SW 1271 (cell line): ENCODE measurements at places on chromosomes 11 and 22.

DNA sequence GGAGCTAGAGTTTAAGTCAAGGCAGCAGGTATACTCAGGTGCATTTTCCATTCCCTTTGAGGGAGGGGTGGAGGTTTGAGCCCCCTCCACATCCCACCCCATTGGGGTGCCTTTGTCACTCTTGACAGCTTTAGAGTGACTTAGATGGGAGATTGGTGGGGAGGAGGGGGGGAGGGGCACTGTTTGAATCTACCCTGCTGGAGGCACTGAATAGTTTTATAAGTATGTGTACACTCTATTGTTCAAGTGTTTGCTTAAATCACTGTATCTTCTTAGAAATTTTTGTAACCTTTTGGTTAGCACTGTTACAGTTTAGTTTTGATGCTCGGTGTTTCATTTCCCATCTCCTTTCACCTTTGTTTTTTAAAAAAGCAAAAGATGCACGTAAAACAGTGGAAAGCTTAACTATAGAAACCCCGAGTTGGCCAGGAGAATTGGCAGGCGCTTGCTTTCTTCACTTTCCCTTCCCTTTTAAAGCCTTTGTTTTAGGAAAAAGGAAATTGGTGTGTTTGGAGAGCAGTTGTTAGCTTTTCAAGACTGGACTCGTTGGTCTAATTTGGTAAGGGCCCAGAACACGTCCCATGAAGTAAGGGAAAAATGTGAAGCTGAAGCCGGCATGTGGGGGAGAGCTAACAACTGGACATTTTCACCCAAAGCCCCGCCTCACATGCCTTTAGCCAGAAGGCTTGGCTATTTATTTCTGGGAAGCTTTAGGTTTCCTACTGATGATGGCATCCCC lies 42.8 kb downstream of the TNRC6B start:
- no peak for DNase-seq

GRCh38 chr11:28743061-28743550 lies 634.9 kb downstream of the METTL15 start:
- no peak for DNase-seq

DNA sequence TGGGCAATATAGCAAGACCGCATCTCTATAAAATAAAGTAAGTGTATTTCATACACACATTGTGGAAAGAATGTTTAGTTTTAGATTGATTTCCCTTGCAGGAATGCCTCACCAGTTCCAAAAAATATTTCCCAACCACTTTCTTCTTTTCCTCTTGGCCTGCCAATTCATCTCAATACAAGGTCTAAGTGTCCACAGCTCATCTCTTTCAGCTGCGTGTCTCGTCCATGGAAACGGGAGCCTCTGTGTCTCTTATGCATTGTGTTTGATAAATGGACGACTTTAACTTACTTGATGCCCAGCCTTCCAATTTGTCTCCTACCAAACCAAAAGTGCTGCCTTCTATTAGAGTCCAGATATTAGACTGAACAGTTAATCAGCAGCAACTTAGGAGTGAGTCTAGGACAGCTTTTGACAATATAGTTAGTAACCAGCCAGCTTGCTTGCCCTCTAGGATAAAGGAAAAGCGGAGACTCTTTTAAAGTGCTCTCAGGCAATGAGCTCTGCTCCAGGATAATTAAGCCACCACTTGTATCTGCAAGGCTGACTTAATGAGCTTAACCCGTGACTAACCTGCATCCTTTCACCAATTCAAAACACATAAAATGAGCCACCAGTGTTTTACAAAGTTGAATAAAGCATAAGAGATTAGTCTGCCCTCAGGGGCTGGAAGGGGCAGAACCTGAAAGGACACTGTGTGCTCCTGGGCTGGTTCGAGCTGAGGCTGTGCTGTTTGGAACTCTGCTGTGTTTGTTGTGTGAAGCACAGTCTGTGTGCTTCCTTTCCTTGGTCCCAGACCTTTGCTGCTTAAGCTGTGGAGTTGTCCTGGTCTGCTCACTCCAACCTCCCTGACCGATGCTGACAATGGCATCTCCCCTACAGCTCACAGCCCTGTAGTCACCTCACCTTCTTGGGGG lies 27.5 kb downstream of the FBXO7 start:
- DNase-seq, result no peak

DNA sequence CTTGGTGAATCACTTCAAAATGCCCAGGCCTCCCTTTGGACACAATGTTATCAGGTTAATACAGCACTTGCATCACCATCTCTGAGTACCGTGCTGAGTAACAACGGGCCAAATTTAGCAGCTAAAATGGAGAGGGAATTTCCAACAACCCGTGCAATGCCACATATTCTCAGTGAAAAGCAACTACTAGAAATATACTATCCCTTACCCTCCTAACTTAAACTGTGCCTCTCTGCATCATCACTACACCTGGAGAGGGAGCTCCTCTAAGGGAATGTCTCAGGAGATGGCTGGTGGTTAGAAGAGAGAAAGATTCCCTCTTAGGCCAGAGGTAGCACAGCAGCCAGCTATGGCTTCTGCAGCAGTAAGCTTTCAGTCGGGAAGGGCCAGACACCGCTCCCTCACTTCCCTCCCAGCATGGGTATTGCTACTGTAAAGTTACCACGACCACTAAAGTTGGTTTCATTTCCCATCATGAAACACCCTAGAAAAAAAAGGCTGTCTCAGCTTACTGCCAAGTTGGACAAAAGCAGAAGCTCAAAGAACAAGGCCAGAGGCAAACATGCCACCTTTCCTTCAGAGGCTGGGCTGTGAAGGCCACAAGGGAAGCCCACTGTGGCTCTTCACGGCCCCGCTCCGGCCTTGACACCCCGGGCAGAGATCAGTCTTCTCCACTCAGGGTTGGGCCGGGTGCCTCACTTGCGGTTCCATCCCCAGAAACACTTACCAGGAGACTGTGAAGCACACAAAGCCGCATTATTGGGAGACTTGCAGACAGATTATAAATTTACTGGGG lies 3.9 kb downstream of the MAML2 start:
- no peak for DNase-seq

DNA sequence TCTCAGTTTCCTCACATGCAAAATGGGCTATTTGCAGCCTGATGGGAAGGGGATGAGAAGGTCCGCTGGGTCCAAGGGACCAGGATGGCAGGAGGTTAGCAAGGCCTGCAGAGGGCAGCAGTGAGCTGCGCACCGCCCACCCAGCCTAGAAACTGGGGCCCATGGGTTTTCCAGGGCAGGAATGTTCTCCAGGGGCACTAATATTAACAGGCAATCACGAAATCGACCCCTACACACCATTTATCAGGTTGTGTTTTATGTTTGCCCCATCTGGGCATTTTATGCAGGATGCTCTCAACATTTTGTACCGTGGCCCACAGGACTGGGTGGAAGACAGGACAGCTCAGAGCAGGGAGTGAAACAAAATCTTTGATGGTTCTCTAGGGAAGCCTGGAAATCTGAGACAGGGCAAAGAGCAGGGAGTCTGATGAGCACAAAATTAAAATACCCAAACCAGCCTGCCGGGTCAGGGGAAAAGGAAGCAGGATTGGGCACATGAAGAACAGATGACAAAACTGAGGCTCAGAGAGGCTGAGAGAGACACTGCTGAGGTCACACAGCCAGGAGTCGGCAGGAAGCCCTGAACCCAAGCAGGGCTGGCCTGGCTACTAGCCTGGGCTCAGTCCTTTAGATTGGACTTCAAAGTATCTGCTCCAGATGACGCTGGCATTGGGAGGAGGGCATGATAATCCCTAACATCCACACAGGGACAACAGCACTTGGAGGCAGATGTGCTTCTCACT lies 1.6 kb upstream of the BCR start:
- peak; percentile 34 for DNase-seq

GRCh38 chr22:37300551-37301017 lies 18.3 kb downstream of the CYTH4 start:
- no peak for DNase-seq

- DNase-seq, result no peak
Measured at GRCh38 chr11:113091481-113091780, 130.2 kb downstream of the NCAM1 start.

GRCh38 chr11:28636566-28636965 lies 528.4 kb downstream of the METTL15 start:
- no peak for DNase-seq

DNA sequence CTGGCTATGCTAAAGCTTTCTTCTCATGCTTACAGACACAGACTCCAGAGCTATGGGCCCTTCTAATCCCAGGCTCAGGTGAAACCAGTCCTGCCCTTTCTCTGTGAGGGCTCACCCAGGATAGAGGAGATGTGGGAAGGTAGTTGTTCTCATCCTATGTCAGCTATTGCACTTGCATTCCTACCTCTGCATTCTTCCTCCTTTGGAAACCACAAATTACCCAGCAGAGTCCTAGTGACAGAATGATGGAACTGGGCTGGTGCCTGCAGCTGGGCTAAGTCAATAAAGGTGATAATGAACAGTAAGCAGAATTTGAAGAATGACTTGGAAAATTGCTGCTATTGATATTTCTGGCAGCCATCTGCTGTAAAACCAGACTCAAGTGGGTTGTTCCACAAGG lies 560.0 kb downstream of the TMEM135 start:
- DNase-seq, result no peak

- no peak for DNase-seq
Measured at GRCh38 chr11:22922672-22923071, 62.4 kb upstream of the CCDC179 start.

DNA sequence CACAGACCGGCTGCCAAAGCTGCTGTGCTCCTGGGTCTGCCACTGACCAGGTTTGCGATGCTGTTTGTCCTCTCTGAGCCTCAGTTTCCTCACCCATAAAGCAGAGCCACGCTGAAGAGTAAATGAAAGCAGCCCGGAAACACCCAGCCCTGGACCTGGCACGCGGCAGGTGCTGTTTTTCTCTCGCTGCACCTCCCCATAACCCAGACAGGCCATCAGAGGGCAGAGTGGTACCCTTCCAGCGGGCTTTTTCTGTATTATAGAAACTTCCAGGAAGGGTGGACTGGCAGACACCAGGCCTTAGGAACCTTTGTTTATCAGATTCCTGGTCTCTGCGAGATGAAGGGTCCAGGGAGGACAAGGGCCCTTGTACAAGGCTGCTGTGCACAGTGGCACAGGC lies 17.9 kb upstream of the FGF19 start:
- peak; percentile 9 for DNase-seq

- DNase-seq, result no peak
Measured at GRCh38 chr11:106828976-106829375, 189.3 kb downstream of the GUCY1A2 start.

- no peak for DNase-seq
Measured at GRCh38 chr11:117195258-117195657, 3.9 kb upstream of the TAGLN start.

DNA sequence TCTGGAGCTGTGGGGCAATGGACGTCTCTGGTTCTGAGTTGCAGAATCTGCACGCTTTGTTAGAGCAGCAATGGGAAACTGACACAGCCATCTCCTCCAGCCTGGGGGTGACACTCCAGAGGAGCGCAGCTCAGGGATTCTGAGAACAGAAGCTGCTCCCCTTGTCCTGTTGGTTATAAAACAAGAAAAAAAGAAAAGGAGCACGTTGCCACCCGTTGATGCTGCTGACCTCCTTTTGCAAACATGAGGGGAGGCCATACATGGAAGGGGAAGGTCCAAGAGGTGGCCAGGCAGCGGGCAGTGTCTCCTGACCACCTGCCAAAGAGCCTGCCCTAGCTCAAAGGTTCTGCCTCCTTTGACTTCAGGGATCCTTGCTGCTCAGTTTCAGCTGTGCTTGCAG lies 61.0 kb downstream of the SPATA19 start:
- no peak for DNase-seq

- no peak for DNase-seq
Measured at GRCh38 chr22:45248832-45249561, 8.3 kb upstream of the KIAA0930 start.

- DNase-seq, result no peak
Measured at GRCh38 chr11:124791626-124792341, 8.4 kb downstream of the MSANTD2 start.

DNA sequence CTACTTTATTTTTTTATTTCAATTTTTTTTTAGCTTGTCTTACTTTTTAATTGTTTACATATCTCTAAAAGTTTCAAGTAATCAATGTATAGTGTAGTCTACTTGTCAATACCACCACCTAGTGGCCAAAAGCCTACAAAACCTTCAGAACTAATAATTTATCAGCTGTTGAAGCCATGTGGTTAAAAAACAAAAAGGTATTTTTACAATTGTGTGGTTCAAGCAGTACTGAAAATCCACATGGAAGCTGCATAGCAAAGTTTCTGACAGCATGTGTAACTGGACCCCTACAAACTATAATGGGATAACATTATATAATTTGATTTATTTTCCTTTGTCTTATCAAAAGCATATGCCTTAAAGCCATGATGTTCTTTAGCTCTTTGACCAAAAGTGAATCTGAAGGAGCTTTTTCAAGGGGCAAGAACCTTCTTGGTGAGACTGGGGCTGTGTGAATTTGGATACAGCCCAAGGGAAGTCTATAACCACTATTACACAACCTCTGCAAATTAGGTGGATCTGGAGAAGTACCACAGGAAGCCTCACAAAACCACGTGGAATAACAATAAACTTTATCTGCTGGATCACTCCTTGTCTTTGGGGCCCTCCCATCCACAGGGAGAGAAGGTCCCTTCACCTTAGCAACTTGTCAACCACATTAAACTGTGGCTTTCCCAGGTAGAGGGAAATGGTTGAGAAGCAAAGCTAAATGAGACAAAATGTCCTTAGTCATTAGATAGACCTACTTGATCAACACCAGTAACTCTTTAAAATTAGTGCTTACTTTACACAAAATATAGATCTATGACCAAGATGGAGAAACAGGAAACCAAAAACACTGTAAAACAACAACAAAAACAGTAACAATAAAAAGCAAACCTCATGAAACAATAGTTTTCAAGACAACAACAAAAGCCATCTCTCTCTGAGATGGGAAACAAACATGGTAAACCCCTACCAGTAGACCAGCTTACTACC lies 9.9 kb downstream of the NARS2 start:
- DNase-seq, result no peak

GRCh38 chr11:93604008-93604660 lies 57.3 kb upstream of the CEP295 start:
- no peak for DNase-seq

- no peak for DNase-seq
Measured at GRCh38 chr11:78350646-78351165, 66.9 kb downstream of the GAB2 start.
